ENCODE measurements at places on chromosomes 7 and 10. TPM values are rescaled to one million over a fixed set of nuclear protein-coding genes. Genes with fewer than 3 reads are reported as not detected.

Gene ATXN7L1
- 3.8 TPM for polyA plus RNA-seq

Gene ODAD2
- not detected for polyA plus RNA-seq

Gene LRGUK
- polyA plus RNA-seq: not detected

Gene OR2A7
- not detected for polyA plus RNA-seq

Gene OPALIN
- not detected for polyA plus RNA-seq

Gene LEP
- polyA plus RNA-seq: 0.05 TPM

Gene CPA2
- polyA plus RNA-seq: 62.8 TPM

Gene WEE2
- not detected for polyA plus RNA-seq

Gene UCMA
- not detected for polyA plus RNA-seq

Gene CACNB2
- polyA plus RNA-seq: 0.37 TPM

Gene EFCAB10
- polyA plus RNA-seq: not detected

- H3K27ac ChIP-seq: no peak overlapping the region
- H3K27me3 ChIP-seq: no peaks in the 10 kb centered on the region
- H3K36me3 ChIP-seq: no peaks in the 10 kb centered on the region
These were observed 124.6 kb upstream of the SEC61G start for GRCh38 chr7:54883576-54883975.

DNA sequence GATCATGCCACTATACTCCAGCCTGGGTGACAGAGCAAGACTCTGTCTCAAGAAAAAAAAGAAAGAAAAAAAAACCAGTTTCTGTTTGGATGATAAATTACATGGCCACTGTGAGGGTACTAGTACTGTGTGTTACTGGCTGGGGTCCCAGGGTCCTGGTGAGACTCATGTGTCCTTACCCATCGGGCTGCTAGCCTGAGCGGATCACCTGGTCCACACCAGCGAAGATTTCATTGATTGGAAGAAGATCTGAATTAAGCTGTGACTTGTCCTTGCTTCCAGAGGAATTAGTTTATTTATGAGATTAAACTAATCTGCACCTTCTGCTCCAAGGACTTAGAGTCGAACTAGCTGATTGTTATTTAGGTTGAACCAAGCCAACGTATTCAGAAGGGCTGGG is 40.0 kb upstream of the BAMBI start:
- H3K27ac ChIP-seq: no peak overlapping the region
- no peaks in the 10 kb centered on the region for H3K27me3 ChIP-seq
- DNase-seq: no peak
- H3K4me1 ChIP-seq: no peaks in the 10 kb centered on the region
- H3K36me3 ChIP-seq: no peaks in the 10 kb centered on the region

GRCh38 chr7:65233409-65234034 is 140.1 kb upstream of the ZNF92 start:
- H3K27me3 ChIP-seq: no peaks in the 10 kb centered on the region
- H3K4me3 ChIP-seq: no peak overlapping the region
- H3K27ac ChIP-seq: no peak overlapping the region
- H3K4me1 ChIP-seq: no peaks in the 10 kb centered on the region
- H3K36me3 ChIP-seq: no peaks in the 10 kb centered on the region

GRCh38 chr10:88980247-88980646 is 10.4 kb upstream of the FAS start:
- no peak overlapping the region for H3K4me3 ChIP-seq
- peak overlapping the region; percentile 76 for H3K27ac ChIP-seq
- H3K27me3 ChIP-seq: no peaks in the 10 kb centered on the region
- no peak for DNase-seq
- no peaks in the 10 kb centered on the region for H3K36me3 ChIP-seq

DNA sequence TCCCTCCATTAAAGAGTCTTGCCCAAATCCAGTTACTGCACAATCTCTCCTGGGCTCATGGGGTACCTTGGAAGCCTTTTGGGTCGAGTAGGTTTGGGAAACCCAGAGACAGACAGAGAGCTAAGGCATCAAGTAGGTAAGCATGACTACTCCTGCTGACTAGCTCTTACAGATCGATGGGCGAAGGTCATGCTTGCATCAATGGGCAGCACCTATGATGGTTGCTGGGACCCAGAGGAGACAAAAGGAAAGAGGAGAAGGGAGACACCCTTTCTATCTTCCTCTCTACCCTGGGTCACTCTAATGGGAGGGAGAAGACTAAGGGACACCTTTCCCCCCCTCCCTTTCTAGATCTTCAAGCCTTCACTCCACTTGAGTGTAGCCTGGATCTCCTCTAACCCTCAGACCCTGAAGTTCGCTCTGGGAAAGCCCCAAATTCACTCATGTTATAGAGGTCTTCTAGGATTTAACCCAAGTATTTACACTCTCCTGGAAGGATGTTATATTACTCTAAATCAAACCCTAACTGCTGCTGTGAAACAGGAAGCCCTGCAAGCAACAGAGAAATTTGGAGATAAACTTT is 31.6 kb upstream of the ZNF746 start:
- DNase-seq: no peak
- H3K27ac ChIP-seq: no peak overlapping the region
- H3K36me3 ChIP-seq: no peaks in the 10 kb centered on the region
- no peaks in the 10 kb centered on the region for H3K4me1 ChIP-seq

DNA sequence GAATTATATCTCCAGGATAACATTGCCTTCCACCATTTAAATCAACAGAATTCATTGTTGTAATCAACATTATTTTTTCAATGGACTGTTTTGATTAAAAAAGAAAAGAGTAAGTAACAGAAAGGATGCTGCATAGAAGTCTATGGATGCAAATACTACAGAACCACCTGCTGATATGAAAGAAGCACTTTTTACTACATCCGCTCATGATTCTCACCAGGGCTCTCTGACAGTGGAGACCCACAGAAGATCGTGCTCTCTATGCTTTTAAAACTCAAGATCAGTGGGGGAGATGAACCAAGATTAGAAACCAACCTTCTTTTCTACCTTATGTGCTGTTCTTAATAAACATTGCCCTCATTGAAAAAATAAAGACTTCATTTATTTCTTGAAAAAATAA is 24.4 kb downstream of the RHOBTB1 start:
- H3K4me1 ChIP-seq: peaks cover 29% of the 10 kb centered on the region
- H3K4me3 ChIP-seq: no peak overlapping the region
- H3K27ac ChIP-seq: no peak overlapping the region

GRCh38 chr10:72173262-72173618 is 42.6 kb upstream of the ANAPC16 start:
- no peak for DNase-seq
- H3K4me1 ChIP-seq: peaks cover 10% of the 10 kb centered on the region
- no peaks in the 10 kb centered on the region for H3K27me3 ChIP-seq

DNA sequence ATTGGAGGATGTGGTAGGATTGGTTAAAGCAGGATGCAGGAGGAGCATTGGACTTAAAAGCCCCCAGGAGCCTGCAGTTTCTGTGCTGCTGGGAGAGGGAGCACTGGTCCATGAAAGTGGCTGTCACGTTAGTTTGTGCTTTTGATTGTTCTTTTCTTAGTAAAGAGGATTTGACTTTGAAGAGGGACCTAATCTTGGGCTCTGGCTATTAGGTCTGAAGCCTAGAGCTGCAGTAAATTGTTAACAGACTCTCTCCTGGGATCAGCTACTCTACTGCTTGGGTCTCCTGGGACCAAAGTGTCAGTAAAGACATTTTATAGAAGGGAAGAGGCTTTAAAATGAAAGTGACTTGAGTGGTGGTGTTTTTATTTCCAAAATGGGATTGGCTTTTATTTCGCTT is 3.7 kb downstream of the ZFYVE27 start:
- peaks cover 45% of the 10 kb centered on the region for H3K36me3 ChIP-seq
- H3K27me3 ChIP-seq: no peaks in the 10 kb centered on the region
- H3K27ac ChIP-seq: no peak overlapping the region
- DNase-seq: no peak

DNA sequence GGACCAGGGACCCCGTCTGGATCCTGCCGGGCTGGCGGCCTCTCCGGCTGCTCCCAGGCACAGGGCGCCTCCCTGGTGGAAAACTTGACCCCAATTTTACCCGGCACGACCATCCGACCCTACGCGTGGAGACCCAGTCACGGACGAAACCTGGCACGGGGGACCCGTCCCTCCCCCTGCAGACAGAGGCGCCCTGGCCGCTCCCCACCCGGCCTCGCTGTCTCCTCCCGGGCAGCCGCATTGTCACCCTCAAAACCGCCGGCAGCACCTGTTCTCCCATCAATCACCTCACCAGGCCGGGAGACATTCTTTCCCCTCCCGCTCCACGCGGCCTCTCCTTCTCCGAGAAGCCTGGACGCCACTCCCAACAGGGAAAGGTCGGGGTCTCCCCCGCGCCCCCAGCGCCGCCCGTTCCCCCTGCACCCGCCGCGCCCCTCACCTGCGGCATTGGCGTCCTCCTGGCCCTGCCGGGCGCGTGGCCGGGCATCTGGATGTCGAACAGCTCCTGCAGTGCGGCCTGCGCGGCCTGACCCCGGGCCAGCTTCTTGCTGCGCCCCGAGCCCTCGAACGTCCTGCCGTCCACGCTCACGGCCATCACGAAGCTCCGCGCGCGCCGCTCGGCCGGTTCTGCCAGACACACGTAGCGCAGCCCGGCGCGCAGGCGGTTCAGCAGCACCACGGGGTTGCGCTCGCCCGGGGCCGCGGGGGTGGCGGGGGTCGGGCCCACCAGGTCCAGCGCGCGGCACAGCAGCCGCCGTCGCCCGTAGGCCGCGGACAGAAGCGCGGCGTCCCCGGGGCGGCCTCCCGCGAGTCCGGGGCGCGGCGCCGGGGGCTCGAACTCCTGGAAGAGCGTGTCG is 306.6 kb downstream of the WDR37 start:
- no peak overlapping the region for H3K27ac ChIP-seq
- H3K36me3 ChIP-seq: no peaks in the 10 kb centered on the region
- H3K4me1 ChIP-seq: no peaks in the 10 kb centered on the region

- no peaks in the 10 kb centered on the region for H3K4me1 ChIP-seq
- no peaks in the 10 kb centered on the region for H3K36me3 ChIP-seq
- no peak overlapping the region for H3K27ac ChIP-seq
- no peak overlapping the region for H3K4me3 ChIP-seq
These were observed 96.9 kb downstream of the IQUB start for GRCh38 chr7:123437447-123437995.

DNA sequence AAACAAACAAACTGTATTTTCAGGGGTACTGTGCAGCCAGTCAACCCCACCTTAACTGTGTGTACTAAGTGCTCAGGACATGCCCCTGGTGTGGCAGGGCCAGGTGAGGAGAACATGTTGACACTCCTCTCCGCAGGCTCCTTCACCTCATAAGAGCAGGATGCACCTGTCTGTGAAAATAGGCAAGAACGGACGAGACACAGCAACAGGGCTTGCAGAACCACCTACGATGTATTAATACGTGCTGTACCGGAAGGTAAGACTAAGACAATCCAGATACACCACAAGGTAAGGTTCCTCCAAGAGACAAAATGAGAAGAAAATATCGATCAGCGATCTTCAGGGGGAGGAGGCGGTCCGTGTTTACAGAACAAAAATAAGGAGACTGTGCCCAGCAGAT is 65.8 kb upstream of the CAMK2B start:
- no peak overlapping the region for H3K4me3 ChIP-seq
- peaks cover 95% of the 10 kb centered on the region for H3K36me3 ChIP-seq
- no peaks in the 10 kb centered on the region for H3K4me1 ChIP-seq
- no peak for DNase-seq

DNA sequence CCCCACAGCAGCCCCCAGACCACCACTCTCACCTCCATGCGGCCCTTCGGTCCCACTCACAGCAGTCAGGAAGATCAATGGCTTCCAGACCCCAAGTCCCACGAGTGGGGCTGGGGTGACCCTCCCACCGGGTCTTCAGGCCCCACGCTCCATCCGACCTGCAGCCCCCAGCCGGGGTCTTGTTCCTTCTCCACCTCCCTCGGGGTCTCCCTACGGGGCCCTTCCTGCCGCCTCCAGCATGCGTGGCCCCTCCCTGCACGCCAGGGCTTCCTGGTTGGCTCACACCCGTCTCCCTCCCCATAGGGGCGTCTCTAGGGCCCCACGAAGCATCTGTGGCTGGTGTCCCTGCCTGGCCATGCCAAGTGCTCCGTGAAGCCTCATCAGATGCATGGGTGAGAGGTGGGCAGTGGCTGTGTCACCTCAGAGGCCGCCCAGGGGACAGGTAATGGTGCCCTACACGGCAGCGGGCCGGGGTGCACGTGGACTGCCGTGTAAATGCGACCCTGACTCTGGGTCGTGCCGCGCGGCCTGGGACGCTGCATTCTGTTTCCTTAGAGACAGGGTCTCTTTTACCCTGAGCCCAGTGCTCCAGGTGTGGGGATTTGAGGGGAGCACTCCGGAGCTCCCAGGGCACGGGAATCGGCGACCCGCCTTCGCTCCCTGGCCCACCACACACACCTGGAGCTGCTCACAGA is 19.9 kb downstream of the ADAP1 start:
- no peak overlapping the region for H3K27ac ChIP-seq
- H3K4me1 ChIP-seq: no peaks in the 10 kb centered on the region

- H3K4me3 ChIP-seq: no peak overlapping the region
- H3K27ac ChIP-seq: peak overlapping the region; percentile 80
- DNase-seq: no peak
- H3K4me1 ChIP-seq: peaks cover 15% of the 10 kb centered on the region
These were observed 18.8 kb downstream of the VSIR start for GRCh38 chr10:71754562-71754961.

- DNase-seq: peak; percentile 30
- H3K4me3 ChIP-seq: no peak overlapping the region
- no peaks in the 10 kb centered on the region for H3K27me3 ChIP-seq
- no peaks in the 10 kb centered on the region for H3K36me3 ChIP-seq
These were observed 123.9 kb upstream of the ZMIZ1 start for GRCh38 chr10:78944723-78945312.

DNA sequence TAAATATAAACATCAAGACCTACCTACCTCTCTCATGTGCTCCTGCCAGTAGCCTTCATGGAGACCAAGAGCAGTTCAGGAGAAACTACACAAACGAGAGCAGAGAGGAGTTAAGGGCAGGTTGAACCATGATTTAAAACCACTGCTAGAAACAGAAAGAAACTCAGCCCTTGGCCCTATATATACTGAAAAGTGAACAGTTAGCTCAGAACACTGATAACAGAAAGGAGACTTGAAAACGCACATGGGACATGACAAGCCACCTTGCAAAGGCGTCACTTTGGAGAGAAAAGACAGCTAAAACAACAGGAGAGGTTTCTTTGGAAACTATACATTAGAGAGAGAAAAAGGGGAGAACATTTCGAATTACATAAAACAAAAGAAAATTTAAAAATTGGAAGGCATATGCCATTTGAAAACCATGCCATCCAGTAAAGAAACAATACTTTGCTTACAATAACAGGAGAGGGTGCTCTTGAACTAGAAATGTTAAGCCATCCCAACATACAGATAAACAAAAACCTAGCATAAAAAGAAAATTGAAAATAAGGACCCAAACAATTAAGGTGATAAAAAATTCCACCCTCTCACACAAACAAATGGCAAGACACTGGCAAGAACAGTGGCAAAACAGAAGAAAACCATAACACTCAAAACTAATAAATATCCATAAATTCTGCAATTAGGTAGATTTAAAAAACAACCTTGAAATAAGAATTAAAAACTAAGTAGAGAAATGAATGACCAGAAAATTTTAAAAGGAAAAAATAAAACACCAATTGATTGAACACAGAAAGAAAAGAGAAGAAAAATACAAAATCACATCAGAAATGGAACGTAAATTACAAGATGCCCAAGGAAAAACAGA is 232.7 kb downstream of the IMMP2L start:
- no peaks in the 10 kb centered on the region for H3K27me3 ChIP-seq
- H3K4me1 ChIP-seq: no peaks in the 10 kb centered on the region

- H3K4me3 ChIP-seq: no peak overlapping the region
- H3K4me1 ChIP-seq: no peaks in the 10 kb centered on the region
- no peak overlapping the region for H3K27ac ChIP-seq
- peak; percentile 14 for DNase-seq
- no peaks in the 10 kb centered on the region for H3K27me3 ChIP-seq
- no peaks in the 10 kb centered on the region for H3K36me3 ChIP-seq
These were observed 100.3 kb downstream of the FAS start for GRCh38 chr10:89090756-89091445.
